ENCODE measurements at places on chromosomes 16 and 17. TPM values are rescaled to one million over a fixed set of nuclear protein-coding genes. Genes with fewer than 3 reads are reported as not detected.

The ZPBP2 gene
- not detected for total RNA-seq

The UTS2R gene
- total RNA-seq, result not detected

The GNAO1 gene
- not detected for total RNA-seq

The BHLHA9 gene
- total RNA-seq, result not detected

The CNGB1 gene
- total RNA-seq, result 0.19 TPM

The JMJD6 gene
- 62.1 TPM for total RNA-seq

The NPIPA8 gene
- 1.3 TPM for total RNA-seq

DNA sequence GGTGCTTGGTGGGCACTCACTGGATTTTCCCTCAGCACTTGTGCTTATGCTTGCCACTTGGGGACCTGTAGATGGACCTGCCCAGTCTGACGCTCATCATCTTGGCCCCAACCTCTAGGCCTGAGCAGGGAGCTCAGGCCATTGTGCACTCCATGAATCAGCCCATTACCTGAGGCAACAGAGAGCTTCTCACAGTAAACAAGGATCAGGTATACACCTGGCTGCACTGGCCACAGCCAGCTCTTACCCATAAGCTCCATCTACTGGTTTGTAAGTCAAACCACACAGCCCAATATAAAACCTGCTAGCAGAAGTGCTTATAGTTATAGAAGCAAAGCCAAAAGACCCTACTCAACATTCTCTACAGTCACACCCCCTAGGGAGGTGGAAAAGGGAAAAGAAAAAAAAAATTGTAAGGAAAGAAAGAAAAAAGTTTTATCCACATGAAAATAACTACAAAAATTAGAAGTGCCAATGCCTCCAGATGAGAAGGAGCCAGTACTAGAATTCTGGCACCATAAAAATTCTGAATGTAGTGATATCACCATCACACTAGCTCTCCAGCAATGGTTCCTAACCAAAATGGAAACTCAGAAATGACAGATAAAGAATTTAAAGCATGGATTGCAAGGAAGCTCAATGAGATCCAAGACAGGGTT lies 87.8 kb upstream of the CDH5 start:
- no peaks in the 10 kb centered on the region for H3K27me3 ChIP-seq
- H3K27ac ChIP-seq, result peak overlapping the region; percentile 76
- DNase-seq, result peak; percentile 68
- H3K4me1 ChIP-seq, result peaks cover 52% of the 10 kb centered on the region

DNA sequence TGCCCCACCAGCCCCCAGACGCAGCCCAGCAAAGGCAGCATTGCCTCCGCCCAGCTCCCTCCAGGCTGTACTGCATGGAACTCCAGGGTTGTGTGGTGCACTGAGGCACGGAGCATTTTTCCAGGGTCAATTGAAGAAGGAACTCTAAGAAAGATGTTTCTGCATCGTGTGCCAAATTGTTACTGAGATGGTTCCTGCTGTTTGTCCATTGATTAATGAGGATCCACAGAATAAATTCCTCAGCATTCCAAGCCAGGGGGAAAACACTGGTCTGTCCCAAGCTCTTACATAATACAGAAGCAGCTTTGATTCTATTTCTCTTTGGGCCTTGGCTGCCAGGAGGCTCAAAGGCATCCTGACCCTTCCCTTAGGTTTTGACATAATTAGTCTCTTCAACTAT lies 80.9 kb downstream of the ZNF423 start:
- no peak overlapping the region for H3K4me3 ChIP-seq
- H3K4me1 ChIP-seq, result no peaks in the 10 kb centered on the region
- DNase-seq, result no peak
- no peaks in the 10 kb centered on the region for H3K36me3 ChIP-seq

- no peak for DNase-seq
- H3K4me3 ChIP-seq, result peak overlapping the region; percentile 79
- H3K4me1 ChIP-seq, result no peaks in the 10 kb centered on the region
Observed at GRCh38 chr16:740459-740763, 386 bp downstream of the CIAO3 start.

- no peak for DNase-seq
- peaks cover 8% of the 10 kb centered on the region for H3K4me1 ChIP-seq
- no peaks in the 10 kb centered on the region for H3K36me3 ChIP-seq
- no peak overlapping the region for H3K27ac ChIP-seq
- no peak overlapping the region for H3K4me3 ChIP-seq
- H3K27me3 ChIP-seq, result no peaks in the 10 kb centered on the region
Observed at GRCh38 chr17:16255481-16255921, 38.5 kb downstream of the PIGL start.

- H3K4me1 ChIP-seq, result no peaks in the 10 kb centered on the region
- DNase-seq, result no peak
- no peaks in the 10 kb centered on the region for H3K36me3 ChIP-seq
- no peak overlapping the region for H3K27ac ChIP-seq
- peaks cover 85% of the 10 kb centered on the region for H3K27me3 ChIP-seq
- no peak overlapping the region for H3K4me3 ChIP-seq
Observed at GRCh38 chr16:85286951-85287814, 174.9 kb upstream of the CIBAR2 start.

DNA sequence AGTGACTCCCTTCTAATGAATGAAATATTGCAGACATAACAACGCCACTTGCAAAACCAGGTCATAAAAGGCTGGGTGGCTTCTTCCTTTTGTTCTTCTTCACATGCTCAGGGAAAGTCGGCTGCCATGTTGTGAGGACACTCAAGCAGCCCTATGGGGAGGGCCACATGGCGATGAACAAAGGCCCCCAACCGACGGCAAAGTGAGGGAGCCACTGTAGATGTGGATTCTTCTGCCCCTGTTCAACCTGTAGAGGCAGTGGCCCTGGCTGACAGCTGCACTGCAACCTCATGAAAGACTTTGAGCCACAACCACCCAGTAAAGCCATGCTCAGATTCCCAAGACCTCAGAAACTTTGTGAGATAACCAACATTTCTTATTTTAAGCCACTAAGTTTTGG lies 203.5 kb upstream of the TNRC6C start:
- no peak overlapping the region for H3K27ac ChIP-seq
- peaks cover 73% of the 10 kb centered on the region for H3K27me3 ChIP-seq
- H3K4me3 ChIP-seq, result no peak overlapping the region
- no peaks in the 10 kb centered on the region for H3K4me1 ChIP-seq
- no peaks in the 10 kb centered on the region for H3K36me3 ChIP-seq

DNA sequence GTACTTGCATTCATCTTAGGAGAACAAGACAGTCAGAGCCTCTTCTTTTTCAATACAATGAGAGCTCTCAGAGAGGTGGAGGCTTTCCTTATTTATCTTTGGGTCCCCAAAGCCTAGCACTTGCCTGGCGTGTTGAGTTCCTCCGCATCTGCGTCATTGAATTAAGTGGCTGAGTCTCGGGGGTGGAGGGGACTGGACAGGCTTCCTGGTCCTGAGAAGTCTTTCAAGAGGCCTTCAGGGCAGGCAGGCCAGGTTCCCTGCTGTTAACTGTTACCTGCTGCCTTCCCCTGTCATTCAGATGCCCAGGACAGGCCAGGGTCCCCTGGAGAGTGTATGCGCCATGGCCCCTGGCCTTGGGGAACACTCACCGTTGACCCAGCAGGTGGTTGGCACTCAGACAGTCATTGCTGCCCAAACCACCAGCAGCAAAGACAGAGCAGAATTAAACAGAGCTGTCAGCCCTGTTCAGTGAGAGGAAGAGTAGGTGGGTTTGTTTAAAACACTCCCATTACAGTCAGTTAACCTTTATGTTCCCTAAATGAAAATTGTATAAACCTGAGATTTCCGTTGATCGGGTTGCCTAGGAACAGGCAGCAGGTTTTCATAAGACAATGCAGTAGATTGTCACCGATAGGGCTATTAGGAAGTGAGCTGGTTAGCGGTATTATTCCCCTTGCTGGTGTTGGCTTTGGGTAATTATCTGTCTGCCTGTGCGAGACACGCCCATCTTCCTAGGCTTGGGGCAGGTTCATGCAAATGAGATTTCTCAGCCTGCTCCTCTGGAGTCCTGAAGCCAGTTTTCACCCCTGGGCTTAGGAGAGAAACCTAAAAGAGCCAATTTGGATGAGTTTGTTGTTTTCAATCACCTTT lies 132.7 kb downstream of the CCDC182 start:
- H3K27ac ChIP-seq, result no peak overlapping the region
- no peaks in the 10 kb centered on the region for H3K4me1 ChIP-seq
- no peaks in the 10 kb centered on the region for H3K36me3 ChIP-seq
- no peak for DNase-seq

GRCh38 chr17:77829843-77830799 lies 128.4 kb upstream of the TNRC6C start:
- H3K36me3 ChIP-seq, result no peaks in the 10 kb centered on the region
- peaks cover 29% of the 10 kb centered on the region for H3K27me3 ChIP-seq
- H3K4me3 ChIP-seq, result no peak overlapping the region
- no peak overlapping the region for H3K27ac ChIP-seq

- no peak overlapping the region for H3K4me3 ChIP-seq
- H3K4me1 ChIP-seq, result no peaks in the 10 kb centered on the region
- no peak overlapping the region for H3K27ac ChIP-seq
- H3K27me3 ChIP-seq, result no peaks in the 10 kb centered on the region
Observed at GRCh38 chr17:69608808-69609472, 194.4 kb downstream of the MAP2K6 start.
